Stimulated activated CD8-positive, alpha-beta memory T cell treated with anti-CD3 and anti-CD28 coated beads, Interleukin-7, amount 100 ng/mL, for 48 hours (primary cell): ENCODE measurements at places on chromosomes 5 and 9.

DNA sequence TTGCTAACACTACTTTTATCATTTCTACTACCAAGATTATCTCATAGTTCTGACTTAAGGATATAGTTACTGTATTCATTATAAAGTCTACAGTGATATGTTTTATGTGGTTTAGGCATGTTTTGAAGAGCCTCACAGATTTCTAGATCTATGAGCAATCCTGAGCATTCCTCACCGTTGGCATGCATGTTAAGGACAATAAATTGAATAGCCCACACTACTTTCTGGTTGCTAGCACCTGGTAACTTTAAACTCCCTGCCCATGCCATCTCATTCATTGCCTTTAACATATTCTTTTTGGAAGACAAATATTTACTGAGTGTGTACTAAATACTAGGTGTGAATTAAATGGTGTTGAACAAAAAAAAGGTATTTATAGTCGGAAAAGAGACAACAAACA lies 868.1 kb upstream of the CDH9 start:
- no peak for DNase-seq

- no peak for DNase-seq
Observed at GRCh38 chr9:130923611-130924447, 15.2 kb downstream of the FIBCD1 start.

DNA sequence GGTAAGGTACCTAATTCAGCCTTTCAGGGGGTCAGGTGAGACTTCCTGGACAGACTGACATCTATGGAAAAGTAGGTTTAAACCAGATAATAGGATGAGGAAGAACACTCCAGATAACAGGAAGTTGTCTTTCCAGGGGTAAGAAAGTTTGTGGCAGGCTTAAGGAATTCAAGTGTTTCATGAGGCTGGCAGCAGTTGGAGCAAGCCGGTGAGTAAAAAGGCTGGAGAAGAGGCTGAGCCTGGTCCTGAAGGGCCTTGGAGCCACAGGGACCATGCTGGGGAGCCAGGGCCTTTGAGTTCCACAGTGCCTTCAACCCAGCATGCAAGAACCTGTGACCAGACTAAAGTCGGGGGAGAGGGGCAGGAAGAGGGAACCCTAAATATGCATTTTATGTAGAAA lies 353.4 kb downstream of the SPOCK1 start:
- no peak for DNase-seq

GRCh38 chr9:88957526-88957925 lies 33.7 kb upstream of the S1PR3 start:
- DNase-seq, result no peak

GRCh38 chr5:150073086-150073625 lies 13.2 kb downstream of the CSF1R start:
- DNase-seq, result no peak

DNA sequence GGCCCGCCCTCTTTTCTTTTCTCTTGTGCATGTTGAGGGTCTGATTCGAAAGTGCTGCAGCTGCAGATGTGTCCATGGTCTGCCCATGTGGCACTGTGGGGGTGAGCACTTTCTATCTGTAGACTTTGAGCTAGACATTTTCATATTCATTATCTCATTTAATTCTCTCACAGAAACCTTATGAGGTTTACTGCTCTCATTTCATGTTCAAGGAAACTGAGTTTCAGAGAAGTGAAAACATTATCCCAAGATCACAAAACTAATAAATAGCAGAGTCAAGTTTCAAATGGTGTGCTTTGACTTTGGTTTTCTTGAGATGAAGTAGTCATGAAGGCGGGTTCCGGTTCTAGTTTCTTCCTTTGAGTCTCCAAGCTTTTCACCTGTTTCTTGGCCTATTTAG lies 536.5 kb upstream of the ZNF462 start:
- no peak for DNase-seq

GRCh38 chr9:116468793-116469527 lies 218.1 kb upstream of the TRIM32 start:
- no peak for DNase-seq

DNA sequence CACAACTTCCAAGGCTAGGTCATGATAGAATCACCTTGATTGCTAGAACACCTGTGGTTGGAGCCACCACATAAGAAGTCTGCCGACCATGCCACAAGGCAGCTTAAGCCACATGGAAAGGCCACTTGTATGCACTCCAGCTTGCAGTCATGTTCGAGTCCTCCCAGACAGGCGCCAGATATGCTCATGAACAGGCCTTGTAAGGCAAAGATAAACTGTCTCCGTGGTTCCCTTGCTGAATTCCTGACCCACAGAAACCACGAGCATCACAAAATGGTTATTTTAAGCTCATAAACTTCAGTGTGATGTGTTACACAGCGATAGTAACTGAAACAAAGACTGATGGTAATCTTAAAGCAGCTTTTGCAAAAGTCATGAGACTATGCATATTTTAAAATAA lies 188.4 kb upstream of the DAPK1 start:
- no peak for DNase-seq

GRCh38 chr5:178229861-178230260 lies 2.7 kb downstream of the PHYKPL start:
- no peak for DNase-seq

GRCh38 chr9:137123468-137123837 lies 8.9 kb upstream of the DPP7 start:
- no peak for DNase-seq

DNA sequence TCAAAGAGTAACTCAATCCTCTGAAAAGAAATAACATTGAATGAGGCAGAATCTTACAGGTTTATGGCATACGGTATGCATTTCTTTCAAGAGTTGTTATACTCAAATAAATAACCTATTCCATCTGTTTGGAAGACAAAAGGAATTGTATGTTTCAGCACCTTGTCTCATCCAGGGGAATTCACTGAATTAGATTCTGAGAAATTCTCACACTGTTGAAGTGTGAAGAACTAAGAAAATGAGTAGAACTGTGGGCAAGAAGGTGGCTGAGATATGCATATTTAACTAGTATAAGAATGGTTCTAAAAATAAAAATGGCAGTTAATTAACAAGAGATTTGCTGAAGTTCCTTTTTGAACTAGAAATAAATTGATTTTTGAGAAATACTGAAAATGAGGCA lies 279.3 kb upstream of the DAP start:
- no peak for DNase-seq

DNA sequence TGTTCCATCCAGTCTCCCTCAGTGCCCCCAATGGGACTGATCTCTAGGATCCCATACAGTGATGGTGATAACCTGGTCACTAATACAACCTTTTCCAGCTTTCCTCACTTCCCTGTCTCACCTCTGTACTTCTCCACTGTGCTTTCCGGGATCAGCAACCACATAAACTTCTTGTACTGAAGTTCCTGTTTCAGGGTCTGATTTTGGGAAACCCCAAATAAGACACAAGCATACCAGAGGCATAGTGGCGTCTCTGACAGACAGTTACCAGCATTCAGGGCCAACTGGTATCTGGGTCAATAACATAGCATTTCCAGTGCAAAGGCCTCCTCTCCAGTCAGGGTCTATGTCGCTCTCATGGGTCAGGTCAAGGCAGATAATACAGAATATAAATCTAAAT lies 64.3 kb downstream of the GLDC start:
- DNase-seq, result no peak

DNA sequence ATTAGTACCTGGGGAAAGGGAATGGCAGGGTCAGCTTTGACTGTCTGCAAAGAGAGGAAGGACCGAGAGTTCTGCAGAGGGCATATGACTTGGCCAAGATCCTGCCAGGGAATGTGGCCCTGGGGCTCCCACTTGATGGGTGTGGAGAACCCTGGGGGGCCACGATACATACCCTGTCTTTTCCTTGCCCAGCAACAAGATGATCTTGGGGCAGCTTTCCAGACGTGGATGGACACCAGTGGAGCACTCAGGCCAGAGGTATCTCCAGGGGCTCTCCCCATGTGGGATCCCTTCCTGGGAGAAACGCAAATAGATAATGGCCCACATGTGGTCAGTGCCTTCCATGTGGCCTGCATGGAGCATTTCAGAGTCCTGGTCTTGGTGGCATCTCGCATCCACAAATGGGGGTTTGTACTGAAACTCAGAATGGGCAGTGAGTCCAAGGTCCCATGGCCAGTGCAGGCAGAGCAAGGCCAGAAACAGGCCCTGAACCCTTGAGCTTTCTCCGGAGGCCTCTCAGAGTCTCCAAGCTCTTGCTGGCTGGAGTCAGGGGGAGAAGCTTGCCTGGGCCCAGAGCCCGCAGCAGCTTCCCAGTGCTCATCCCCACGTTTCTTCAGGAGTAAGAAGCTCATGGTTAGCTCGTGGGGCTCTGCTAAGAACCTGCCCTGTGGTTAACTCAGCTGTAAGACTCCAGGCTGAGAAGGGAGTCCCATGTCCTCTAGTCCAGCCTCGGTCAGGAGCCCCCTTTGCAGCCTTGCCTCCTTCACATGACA lies 18.3 kb upstream of the ORM1 start:
- DNase-seq, result no peak

- DNase-seq, result no peak
Observed at GRCh38 chr9:17437813-17438212, 141.1 kb upstream of the SH3GL2 start.

DNA sequence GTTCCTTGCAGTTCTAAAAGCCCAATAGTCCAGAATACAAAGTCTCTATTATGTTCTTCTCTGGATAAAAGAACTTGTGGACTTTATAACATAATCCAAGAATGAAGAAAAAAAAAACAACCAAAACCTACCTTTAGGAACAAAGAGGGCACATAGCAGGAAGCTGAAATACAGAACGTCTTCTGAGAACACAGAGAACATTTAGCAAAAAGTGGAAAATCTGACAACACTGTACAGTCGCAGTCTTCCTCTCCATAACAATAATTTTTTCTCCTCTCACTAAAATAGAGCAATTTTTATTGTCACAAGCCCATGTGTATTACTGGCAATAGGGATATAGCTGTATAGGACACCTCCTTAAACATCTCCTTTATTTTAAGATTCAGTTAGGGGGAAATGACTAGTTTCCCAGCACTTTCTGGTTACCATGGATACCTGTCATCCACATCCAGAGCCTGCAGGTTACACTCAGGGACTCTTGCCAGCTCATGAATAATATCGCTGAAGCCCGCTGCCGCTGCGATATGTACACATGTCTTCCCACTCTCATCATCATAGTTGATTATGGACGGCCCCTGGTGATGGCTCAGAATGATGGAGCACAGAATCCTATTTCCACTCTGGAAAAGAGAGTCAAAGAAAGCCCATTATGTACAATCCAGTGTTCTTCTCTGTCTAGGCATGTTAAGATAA lies 106.5 kb downstream of the ANKRD55 start:
- DNase-seq, result no peak

- DNase-seq, result no peak
Observed at GRCh38 chr9:84670138-84671041, 861 bp downstream of the NTRK2 start.

GRCh38 chr5:180333661-180334060 lies 19.5 kb downstream of the GFPT2 start:
- no peak for DNase-seq

DNA sequence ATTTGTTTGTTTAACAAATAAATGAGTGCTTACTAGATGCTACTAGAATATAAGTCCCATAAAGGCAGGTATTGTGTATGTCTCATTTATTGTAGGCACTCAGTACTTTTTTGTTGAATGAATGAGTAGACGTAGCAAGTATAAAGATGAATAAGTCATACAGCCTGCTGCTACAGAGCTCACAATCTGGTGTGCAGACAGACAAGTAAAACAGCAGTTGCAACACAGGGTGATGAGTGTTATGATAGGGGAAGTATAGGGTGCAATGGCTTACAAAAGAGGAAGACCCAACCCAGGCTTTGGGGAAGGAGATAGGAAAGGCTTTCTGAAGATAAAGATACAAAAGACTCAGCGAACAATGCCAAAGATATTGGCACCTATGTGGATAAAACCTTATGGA lies 47.7 kb downstream of the SH3RF2 start:
- no peak for DNase-seq

DNA sequence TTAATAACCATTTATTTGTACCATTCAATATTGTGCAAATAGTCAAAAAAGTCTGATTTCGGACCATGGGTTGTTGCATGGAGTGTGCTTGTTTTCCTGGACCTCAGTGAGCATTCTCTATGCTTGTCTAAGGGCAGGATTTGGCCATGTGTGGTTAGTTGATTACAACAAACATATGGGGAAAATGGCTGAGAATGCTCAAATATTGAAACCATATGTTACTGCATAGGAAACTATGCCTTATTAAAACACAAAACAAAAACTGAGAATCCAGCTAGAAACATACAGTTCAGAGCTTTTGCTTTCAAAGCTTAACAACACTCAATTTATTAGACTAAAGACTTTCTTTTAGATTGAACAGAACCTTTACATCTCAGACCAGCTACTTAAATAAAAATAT lies 928.3 kb downstream of the NR2F1-AS1 start:
- no peak for DNase-seq

DNA sequence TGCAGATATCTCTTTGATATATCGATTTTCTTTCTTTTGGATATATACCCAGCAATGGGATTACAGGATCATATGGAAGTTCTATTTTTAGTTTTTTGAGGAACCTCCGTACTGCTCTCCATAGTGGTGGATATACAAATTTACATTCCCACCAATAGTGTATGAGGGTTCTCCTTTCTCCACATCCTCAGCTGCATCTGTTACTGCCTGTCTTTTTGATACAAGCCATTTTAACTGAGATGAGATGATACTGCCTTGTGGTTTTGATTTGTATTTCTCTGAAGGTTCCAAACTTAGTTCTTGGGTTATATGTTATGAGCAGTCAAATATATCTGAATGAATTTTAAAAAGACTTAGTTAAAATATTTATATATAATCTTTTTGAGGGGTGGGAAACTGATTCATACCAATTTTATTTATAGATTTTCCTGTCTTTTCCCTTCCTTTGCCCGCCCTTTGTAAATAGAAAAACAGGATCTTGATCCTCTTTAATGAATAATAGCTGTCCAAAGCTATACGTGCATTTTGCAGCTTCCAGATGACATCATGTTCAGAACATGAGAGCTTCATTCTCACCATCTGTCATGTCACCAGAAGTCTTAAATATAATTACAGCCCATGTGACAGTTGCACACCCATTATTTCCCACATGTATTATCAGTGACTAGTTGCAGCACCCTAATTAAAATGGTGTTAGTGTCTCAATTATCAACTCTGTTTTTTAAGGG lies 6.2 kb upstream of the ARHGEF28 start:
- no peak for DNase-seq

DNA sequence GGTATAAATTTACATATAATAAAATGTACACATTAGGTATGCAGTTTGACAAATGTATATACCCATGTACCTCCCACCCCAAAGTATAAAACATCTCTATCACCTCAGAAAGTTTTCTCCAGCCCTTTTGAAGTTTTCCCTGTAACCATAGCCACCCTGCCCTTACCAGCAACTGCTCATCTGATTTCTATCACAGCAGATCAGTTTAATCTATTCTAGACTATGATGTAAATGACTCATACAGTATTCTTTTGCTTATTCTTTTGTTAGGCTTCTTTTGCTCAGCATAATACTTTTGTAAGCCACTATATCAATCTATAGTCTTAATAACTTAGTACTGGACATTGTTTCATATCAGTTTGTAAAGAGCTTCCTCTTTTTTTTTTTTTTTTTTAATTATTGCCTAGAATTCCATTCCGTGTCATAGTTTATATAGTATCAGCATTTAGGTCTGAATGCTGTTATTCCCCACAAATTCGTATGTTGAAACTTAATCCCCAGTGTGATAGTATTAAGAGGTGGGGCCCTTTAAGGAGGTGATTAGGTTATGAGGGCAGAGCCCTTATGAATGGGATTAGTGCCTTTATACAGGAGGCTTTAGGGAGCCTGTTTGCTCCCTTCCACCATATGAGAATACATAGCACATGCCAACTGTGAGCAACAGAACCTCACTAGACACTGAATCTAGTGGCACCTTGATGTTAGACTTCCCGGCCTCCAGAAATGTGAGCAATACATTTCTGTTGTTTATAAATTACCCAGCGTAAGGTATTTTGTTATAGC lies 20.3 kb downstream of the MELK start:
- DNase-seq, result no peak

GRCh38 chr5:78930721-78931120 lies 54.4 kb downstream of the ARSB start:
- DNase-seq, result no peak
